ENCODE measurements at places on chromosomes 6 and 20.

DNA sequence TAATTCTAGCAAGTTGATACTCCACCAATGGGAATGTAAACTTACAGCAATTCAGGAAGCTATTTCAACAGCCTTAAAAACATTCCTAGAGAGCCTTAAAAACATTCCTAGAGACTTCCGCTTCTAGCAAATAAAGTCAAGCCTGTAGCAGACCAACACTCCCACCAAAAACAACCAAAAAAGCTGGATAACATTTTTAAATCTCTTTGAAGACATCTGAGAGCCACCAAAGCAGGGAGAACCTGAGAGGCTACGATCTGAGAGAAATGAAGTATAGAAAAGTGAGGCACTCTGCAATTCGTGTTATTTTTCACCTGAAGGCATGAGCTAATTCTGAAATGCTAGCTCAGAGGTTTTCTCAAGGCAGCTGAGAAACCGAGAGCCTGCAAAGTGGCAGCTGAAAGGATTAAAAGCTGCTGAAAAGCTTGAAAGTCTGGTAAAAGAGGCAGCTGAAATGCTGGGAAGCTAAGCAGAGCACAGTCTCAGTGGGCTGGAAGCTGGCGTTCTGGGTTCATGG is 20.9 kb downstream of the GPR63 start:
- no peak for DNase-seq

DNA sequence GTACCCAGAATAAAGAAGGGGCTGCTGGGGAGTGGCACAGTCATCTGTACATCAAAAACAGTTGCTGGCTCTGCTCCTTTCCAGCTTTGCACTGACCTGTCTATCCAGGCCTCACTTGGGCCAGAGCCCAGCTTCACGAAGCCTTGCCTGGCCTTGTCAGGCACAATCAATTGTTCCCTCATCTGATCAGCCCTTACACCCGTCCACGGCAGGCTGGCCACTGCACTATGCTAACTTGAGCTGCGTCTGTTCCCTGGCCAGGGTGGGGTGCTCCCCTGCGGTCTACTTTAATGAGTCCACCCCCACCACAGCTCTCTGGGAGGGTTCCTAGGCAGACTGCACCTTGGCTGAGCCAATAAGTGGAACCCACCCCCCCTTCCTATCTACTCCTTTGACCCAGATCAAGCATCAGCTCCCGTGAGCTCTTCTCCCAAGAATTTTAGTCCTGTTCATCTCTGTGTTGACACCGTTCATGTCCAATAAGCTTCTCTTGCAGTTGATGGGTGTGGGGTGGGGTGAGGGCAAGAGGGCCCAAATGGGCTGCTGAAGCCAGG is 74.3 kb upstream of the MLN start:
- no peak for DNase-seq

DNA sequence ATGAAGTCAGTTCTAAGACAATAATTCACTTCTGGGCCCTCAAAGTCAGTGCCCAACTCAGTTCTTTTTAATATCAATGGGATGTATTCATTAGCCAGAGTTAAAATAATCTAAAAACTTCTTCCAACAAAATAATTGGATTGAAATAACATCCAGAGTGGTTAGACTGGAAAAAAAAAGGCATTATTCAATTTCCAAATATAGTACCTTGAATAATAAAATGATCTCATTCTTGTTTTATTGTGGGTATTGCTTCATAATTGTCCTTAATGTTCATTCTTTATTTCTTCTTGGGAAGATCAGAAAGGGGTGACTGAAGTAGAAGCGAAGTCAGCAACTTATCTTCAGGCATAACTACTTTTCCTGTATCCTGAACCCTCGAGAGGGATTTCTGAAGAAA is 85.1 kb upstream of the JARID2 start:
- no peak for DNase-seq

DNA sequence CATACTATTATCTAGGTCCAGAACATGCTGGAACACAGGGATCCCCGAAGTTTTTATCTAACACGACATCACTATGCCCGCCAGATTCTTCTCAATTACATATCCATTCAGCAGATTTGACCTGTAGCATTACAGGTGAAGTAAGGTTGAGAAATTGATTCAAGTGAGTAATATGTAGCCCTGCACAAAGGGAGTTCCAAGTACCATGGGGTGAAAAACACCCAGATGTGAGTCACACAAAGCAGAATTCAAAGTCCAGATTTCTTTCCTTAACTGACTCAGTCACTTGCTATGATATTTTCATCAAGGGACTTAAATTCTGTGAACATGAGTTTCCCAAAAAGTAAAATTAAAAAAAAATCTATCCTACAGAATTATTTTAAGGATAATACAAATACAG is 655.4 kb upstream of the PTCHD4 start:
- DNase-seq, result no peak

GRCh38 chr6:72784071-72784470 is 162.2 kb downstream of the KCNQ5 start:
- no peak for DNase-seq
